ENCODE measurements at places on chromosomes 11 and 22.

GRCh38 chr11:33059331-33060007 lies 20.1 kb downstream of the TCP11L1 start:
- no peak for DNase-seq

DNA sequence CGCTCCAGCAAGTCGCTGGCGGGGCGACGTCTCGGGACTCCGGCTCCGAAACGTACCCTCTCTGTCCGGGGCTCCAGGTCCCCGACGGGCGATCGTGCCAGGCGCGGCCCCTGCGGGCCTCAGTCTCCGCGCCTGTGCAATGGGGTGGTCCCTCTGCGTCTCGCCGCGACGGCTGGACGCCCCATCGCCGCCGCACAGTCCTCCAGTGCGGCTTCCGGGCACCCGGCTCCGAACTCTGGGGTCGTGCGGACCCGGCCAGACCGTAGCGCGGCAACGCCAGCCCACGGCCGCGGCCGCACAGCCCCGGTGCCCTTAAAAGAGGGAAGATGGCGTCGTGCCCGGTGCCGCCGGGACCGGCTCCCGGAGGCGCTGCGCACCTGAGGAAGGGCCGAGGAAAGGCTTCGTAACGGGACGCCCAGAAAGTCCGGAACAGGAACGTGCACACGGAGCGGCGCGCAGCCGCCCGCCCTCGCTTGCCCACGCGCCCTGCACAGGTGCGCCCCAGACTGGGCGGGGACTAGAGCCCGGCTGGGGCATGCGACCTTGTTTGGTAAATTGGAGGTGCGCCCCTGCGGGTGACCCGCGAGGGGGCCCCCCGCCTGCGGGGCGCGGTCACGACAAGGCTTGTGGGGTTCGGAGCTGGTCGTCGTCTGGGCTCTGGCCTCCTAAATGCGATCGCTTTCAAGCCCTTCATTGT lies 525 bp downstream of the BIK start:
- DNase-seq = no peak

GRCh38 chr11:417652-418342 lies 3.0 kb upstream of the SIGIRR start:
- no peak for DNase-seq

DNA sequence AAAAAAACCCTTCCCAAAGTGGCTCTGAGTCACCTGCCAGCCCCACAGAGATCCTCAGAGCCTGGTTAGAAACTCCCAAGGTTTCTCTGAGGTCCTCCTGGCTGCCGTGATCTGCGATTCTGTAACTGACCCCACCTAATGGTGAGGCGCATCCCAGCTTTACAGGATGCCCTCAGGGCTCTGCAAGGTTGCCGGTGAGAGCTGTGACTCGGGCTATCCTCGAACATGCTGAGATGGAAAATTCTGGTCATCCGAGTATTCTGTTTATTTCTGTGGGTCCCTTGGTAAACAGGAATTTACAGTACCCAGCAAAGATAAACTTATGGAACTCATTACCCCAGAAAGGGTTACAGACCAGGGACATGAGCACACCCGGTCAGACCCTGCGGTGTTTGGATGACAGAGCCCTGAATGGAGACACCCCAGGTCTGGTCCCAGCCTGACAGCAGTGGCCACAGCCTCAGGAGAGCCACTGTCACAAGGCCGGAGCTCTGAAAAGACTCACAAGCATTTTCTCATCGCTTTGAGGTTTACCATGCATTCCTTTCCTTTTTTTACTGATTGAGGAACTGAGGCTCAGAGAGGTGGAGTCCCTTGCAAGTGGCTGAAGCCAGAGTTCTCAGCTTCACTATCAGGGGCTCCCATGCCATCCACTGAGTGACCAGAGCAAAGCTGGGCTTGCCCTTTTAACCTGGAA lies 22.2 kb downstream of the LIF start:
- DNase-seq = no peak

DNA sequence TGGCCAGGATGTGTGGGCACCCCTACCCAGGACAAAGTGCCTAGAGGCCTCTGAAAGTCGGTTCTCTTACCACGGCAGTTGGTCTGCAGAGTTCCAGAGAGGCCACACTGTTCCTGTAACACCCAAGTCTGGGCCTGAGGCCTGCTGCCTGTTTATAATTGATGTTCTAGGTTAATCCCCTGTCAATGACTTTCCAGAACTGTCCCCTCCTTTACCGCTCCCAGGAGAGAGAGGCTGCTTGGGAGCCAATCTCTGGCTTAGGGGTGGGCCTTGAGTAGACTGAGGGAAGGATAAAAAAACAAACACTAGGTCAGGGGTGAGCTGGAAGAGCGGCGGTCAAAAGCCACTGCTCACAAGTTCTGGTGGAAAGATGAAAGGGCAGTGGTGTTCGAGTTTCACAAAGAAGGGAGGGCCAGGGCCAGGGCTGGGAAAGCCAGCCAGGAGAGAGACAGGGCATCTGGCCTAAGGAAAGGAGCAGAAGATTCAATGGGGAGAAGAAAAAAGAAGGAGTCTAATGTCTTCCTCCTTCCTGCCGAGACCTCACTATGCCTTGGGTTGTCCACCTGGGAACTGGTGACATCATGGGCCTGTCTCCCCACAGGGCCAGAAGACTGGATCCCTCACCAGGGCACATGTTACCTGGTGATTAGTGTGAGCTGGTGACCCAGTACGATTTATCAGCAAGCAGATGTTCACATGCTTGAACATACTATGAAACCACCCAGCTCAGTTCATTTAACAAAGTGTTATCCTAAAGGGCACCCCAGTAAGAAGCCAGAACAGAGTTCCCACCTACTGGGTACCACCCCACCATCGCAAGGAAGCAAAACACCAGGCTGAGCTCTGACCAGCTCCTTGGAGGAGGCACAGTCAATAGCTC lies 50.2 kb downstream of the PC start:
- no peak for DNase-seq

DNA sequence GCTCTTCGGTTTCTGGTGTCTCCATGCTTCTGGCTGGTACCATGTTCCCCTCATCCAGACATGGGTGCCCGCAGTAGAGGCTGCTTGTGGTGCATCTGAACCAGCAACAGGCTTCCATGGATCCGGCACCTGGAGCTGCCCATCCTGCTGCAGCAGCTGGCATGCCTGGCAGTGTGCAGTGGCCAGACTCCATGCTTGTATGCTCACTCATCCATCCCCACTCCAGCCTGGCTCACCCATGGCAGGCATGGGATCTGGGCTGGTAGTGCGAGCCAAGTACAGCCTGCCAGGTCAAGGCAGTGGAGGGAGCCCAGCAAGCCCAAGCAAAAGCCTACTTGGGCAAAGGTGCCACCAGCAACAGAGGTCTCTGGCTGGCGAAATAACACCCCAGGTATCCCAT lies 6.2 kb upstream of the OR5W2 start:
- no peak for DNase-seq

DNA sequence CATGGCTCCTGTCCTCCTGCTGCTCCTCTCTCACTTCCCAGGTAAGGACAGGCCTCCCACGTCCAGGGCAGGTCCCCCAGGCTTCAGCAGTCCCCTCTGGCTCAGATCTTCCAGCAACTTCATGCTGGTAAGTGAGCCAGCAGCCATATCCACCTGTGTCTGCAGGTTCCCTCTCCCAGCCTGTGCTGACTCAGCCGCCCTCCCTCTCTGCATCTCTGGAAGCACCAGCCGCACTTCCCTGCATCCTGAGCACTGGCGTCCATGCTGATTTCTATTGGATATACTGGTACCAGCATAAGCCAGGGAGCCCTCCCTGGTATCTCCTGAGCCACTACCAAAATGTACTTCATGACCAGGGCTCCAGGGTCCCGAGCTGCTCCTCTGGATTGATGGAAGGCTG lies 19.0 kb downstream of the RFPL3 start:
- no peak for DNase-seq

GRCh38 chr11:125390946-125391345 lies 105.1 kb downstream of the FEZ1 start:
- peak; percentile 48 for DNase-seq

DNA sequence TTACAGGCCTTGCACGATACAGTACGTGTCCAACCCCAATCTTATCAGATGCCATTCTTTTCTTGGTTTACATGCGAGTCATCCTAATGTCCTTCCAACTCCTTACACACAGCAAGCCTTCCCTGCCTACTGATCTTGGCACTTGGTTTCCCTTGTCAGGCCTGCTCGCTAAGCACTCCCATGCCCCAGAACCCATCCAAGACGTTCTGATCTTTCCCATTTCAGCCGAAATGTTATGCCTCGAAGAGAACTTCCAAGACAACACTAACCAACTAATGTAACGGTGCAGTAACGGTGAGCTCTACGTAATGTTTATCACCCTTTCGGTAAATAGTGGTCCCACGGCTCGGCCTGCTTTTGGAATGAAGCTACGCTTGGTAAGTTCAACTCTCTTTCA lies 521 bp downstream of the PES1 start:
- no peak for DNase-seq

GRCh38 chr11:9535189-9535781 lies 38.2 kb upstream of the WEE1 start:
- DNase-seq = peak; percentile 71

DNA sequence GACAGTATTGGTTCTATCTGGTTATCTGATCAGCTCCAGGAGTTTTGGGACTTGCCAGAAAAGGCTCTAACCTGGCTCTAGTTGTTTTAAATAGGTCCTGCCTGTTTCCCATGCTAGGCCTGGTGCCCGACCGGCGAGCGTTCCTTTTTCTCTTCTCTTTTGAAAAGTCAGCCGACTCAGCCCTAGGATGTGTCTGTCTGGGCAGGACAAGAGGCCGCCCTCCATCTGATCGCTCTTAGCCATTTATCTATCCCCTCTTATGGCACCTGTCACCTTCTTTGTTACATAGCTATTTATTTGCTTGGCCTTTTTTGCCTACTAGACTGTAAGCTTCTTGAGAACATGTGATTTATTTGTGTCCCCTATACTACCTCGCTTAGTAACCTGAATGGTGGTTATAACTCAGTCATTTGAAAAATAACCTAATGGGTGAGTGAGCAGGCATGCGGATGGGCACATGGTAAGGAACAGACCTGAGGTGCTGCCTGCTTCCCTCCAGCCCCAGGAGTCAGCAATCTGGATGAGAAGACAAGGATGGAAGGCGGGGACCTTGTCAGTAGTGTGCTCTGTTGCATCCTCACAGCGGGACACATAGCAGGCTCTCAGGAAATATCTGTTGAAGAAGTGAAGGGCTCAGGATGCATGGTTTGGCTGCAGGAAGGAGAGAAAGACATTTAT lies 108.4 kb downstream of the ZBTB16 start:
- DNase-seq = no peak

- no peak for DNase-seq
These were observed 88.9 kb downstream of the BMAL1 start for GRCh38 chr11:13366266-13367026.

DNA sequence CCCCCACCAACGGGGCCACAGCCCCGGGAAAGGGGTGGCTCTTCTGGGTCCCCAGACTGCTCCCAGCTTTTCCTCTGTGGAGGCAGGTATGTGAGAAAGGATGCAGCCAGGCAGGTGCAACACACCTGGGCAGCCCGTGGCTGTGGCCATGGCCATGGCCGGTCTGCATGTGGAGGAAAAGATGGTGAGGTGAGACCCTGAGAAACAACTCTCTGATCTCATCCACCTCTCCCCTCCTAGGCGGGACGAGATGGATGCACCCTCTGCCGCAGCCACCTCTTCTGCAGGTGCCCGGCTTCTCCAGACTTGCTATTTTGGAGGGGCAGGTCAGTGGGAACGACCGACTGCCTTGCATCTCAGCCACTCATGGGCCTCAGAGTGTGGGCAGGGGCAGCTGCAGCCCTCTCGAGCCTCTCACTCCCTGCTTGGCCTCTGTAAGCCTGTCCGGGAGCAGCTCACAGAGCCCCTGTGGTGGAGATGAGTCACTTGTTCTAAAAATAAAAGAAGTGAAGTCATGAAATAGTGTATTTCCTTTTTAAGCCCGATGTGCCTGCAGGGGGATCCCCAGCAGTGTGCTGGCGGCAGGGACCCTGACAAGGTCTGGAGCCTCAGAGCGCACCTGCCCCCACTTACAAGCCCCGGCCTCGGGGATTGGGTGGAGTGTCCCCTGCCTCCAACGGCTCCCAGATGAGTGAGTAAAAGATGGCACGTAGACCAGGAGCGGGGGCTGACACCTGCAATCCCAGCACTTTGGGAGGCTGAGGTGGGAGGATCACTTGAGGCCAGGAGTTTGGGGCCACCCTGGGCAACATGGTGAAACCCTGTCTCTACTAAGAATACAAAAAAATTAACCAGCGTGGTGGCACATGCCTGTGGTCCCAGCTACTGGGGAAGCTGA lies 10.7 kb downstream of the SMIM38 start:
- peak; percentile 83 for DNase-seq

DNA sequence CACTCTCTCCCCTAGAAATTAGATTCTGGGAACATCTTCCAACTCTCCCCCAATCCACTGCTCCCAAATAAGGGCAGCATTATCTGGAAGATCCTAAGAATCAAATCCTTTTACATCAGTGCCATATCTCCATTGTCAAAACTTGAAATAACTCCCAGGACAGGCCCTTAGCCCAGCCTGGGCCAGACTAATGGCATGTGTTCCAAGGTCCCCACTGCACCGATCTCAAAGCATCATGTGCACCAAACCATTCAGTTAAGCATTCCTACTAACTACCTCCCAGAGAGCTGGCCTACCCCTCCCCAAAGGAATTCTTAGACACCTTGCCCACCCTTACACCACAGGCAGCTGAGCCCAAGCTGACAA lies 44.2 kb upstream of the POU2AF1 start:
- DNase-seq = no peak
